Stimulated activated CD4-positive, alpha-beta T cell treated with anti-CD3 and anti-CD28 coated beads, TNF-alpha, amount 100 ng/mL, for 4 hours (primary cell): ENCODE measurements at places on chromosomes 7 and 10.

DNA sequence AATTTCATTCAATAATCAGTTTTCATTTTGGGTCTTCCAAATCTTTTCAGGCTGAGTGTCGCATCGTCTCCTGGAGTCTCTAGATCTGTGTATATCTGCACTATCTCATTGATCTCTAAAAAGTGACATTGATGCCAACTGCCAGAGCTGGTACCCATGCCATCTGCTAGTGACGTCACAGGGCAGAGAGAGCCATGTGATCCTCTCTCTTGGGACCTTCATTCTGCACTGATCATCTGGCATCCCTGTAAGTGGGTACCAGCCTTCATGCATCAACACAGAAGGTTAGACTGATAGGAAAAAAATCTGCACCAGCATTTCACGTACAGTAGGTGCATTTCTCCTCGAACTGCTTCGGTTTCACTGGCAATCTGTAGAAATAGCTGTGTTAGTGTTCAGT is at the start of gene NEUROD6:
Gene NEUROD6, minus strand, starts transcription at position 124 of the 400 bp plus-strand sequence. CDS start 1,458 bp downstream, outside the sequence.
- no peak for DNase-seq

- no peak for DNase-seq
Measured at GRCh38 chr7:134356421-134356936, 39.7 kb upstream of the SLC35B4 start.

DNA sequence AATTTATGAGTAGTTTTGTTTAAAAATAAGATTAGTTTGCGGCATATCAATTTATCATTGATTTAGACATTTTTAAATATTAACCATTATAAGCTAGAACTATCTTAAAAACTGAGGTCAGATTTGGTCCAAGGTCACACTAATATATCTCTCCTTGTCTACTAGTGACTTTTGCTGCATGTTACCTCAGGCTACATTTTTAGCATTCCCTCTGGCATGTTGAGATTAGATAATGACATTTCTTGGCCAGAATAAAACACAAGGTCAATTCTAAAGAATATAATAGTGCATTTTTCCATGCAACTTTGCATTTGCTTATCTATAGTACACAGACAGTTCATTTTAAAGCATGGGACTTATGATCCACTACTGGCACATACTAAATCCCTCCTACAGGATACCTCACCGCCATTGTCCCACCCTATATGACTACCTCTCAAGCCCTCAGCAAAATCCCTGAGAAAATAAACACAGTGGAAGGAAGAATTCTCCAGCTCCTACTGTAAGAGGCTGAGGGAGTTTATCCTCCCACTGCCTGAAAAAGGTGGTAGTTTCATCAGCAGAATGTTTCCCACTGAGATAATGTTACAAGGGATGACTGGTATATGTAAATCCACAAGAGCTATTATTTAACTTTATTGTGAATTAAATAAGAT is 816.4 kb downstream of the GRM8 start:
- DNase-seq = no peak

GRCh38 chr7:153447011-153447410 is 605.2 kb upstream of the DPP6 start:
- DNase-seq = no peak

DNA sequence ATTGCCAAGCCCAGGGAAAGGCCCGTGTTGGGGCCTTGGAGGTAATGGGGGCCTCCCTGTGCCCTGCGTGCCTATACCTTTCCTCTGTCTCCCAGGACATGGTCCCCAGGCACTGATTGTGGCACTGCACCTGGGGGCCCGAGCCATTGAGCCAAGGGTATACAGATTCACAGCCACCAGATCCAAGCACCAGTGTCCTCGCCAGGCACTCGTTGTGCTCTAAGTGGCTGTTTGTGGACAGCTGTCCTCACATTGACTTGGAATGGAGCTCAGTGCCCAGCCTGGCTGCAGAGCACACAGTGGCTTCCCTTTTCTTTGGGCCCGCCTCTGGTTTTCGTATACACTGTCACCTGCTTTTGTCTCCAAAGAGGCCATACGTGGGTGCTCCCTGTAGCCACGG is 72.0 kb upstream of the BTBD16 start:
- DNase-seq = no peak

- DNase-seq = no peak
Measured at GRCh38 chr7:112649560-112649959, 140.6 kb downstream of the TMEM168 start.

DNA sequence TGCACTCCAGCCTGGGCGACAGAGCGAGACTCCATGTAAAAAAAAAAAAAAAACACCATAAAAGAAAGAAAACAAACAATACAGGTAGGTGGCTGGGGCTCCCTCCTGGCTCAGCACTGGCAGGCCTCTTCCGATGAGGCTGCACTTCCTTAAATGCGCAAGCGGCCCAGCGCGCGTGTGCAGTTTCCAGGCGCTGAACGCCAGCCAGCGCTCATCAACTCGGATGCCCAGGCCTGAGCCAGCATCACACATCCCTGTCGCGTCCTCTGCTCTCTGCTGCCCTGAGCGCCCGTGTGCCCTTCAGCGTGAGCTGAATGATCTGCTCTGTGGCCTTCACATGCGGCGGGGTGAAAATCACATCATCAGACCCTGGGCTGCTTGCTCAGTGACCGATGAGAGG is 31.8 kb downstream of the NUDT1 start:
- DNase-seq = no peak

DNA sequence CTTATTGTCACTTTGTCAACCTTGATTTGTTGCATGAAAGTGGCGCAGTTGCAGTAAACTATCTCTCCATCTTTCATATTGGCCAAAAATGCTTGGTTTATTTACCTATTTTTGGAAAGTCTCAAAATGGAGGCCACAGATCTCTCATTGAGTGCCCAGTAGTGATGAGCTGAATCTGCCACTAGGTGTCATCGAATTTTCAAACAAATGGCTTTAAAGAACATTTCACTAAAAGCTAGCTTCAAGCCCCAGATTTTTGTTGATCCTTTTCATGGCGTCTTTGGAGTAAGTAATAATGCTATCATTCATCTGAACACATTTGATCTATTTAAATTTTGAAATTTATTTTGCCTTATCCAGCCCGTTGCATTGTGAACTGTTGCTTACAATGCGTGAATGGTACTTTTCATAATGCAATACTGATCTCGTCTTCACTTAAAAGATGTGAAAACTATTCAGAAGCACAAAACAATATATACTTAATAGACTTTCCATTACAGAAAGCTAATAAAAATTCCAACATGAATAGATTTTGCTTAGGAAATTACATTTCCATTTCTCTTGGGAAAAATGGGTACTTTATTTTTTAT is 236.2 kb downstream of the DNAJB9 start:
- no peak for DNase-seq

DNA sequence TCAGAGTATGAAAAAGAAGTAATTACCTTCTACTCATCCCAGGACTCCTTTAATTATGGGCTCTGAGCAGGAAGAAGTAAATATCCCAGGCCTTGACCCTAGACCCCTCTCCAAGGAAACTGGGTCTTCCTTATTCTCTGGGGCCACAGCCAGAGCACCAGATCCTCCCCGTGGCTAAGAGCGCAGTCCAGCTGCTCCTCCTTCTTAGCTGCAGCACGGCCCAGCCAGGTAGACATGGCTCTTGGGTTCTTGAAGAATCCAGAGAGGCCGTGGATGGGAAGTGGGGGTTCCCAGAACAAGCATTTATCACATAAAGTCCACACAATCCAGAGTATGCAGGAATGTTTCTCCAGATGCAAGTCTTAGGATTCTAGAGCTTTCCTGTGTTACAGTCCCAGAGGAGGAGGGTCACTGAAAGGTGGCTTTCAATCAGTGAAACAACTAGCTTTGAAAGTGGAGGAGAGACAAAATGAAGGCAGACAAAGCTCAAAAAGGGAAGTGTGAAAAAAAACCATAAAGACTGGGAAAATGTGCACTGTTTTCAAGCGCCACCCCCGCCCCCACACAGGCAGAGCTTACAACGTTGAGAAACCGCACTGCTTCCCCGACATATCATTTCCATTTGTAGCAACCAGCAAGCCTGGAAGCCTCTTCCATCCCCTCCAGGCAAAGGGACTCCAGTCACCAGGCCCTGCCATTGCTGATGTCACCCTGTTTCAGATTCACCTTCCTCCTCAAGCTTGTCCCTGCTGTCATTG is 396.5 kb upstream of the MKI67 start:
- no peak for DNase-seq

DNA sequence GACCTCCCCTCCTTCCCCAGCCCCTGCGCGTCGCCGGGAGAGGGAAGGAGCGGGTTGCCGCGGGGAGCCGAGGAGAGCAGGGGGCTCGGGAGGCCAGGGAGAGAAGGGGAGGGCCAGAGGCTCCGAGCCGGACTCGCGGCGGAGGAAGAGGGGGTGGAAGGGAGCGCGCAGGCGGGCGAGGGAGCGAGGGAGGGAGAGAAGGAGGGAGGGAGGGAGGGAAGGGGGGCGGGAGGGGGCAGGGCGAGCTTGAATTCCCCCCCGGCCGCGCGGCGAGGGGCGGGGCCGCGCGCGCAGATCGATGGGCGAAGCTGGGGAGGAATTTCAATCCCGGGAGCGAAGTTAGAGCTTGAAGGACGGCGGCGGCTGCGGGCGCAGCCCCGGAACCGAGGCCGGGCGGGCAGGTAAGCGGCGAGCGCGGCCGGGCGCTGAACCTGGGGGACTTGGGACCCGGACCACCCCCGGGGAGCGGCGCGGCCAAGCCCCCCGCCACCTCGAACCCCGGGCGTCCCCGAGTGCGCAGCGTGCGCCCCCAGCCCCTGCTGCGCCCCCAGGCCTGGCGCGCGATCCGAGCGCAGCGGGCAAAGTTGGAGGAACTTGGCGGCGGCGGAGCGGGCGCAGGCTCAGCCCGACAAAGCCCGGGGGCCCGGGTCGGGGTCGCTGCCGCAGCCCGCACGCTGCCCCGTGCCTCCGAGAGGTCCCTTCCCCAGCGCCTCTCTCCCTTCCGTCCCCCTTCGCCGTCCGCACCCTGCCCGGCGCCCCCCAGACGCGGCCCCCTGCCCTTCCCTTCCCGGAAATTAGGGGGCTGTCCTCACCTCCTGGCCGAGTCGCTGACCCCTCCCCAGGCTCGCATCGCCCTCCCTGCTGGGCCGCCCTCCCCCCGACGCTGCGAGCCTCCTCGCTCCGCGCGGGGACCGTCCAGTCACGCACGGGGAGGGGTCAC is at the start of gene ELFN1:
Gene ELFN1, plus strand, starts transcription at position 324 of the 940 bp plus-strand sequence. CDS start 74,320 bp downstream, outside the sequence.
- no peak for DNase-seq

- no peak for DNase-seq
Measured at GRCh38 chr10:89427629-89428028, 13.3 kb downstream of the IFIT5 start.

DNA sequence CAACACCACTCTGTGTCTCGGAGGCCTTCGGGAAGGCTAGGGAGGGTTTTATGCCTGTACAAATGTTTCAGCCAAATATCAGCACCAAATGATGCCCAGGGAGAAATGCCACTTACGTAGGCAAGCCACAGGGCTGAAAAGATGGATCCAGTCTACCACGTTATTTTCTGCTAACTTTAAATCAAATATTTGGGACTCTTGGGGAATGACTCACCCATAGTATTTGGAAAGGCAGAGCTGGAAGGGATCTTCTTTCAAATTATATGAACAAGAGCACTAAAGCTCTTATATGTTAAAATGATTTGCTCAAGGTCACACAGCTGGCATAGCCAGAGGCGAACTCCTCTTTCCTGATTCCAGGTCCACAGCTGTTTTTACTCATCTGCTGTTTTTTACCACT is 591.4 kb downstream of the SORCS1 start:
- DNase-seq = no peak

DNA sequence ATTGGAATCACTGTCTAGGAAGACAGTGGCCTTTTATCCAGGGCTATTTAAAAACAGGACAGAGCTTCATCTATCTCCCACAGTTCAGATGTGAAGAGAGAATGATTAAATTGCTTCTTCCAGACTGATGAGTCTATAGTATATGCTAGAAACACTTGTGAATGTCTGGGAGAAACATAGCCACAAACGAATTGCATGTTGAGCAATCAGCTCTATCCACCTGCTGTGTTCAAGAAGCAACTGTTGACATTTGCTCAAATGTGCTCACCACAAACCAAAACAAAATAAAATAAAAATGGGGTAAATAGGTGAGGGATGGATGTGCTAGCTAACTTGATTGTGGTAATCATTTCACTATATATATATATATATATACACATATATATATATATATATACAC is 195.1 kb downstream of the HECW1 start:
- DNase-seq = no peak

DNA sequence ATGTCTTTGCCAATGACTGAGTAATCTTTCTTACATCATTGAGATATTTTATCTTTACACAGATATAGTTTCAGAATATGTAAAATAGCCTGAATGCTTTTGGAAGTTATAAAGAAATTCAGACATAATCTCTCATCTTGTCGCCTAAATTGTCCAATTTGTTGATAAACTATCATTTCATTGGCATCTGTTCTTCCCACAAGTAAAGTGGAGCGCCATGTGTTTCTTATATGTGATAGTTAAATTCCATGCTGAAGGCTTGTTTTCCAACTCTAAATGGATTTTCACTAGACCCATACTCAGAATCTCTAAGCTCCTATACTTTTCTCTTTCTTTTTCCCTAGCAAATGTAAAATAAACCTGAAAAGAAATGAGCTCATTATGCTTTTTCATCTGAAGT is 640.1 kb upstream of the MBL2 start:
- no peak for DNase-seq

DNA sequence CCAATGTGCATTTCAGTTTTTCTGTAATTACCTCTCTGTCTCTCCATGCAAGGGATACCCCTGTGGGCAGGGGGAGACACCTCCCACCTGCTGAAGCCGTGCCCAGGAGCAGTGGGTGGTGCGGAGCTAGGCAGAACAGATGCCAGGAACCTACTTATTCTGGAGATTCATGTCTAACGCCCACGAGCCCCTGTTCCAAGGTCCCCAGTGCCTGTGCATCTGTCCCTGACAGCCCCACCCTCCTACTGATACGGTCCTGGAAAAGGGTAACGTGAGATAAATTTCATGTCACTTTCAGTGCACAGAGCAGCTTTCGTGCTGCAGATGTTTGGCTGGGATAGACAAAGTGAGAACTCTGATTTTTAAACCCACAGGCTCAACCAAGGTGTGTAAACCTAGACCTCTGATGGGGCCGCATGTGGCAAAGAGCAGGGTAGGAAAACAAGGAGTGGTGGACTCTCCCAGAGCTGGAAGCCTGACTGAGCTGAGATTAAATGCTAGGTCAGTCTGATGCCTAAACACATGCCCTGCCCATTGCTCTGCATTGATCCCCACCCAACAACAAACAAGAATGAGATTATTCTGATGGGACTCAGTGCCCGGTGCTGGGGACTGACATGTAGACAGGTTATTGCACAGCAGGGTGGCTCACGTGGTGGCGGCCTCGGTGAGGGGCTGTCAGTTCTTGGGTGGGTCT is 123.6 kb upstream of the GDF10 start:
- DNase-seq = no peak

GRCh38 chr7:154484406-154484805 is 432.2 kb downstream of the DPP6 start:
- DNase-seq = no peak

DNA sequence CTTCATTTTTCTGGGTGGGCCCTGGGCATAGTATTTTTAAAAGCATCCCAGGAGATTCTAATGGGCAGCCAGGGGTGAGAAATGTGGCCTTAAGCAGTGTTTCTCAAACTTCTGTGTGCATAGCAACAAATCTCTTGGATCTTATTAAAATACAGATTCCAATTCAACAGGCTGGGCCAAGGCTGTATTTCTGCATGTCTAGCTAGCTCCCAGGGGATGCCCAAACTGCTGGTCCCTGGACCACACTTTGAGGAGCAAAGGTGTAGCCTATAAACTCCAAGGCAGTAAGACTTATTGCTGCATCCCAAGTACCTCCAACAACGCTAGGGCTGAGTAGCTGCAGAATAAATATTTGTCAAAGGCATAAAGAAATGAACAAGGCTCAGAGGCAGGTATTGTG is 292.9 kb upstream of the ZMIZ1 start:
- no peak for DNase-seq

- no peak for DNase-seq
Measured at GRCh38 chr10:119302591-119303253, 95.4 kb downstream of the GRK5 start.
